GM18507 (cell line): ENCODE measurements at places on chromosomes 7 and 10.

DNA sequence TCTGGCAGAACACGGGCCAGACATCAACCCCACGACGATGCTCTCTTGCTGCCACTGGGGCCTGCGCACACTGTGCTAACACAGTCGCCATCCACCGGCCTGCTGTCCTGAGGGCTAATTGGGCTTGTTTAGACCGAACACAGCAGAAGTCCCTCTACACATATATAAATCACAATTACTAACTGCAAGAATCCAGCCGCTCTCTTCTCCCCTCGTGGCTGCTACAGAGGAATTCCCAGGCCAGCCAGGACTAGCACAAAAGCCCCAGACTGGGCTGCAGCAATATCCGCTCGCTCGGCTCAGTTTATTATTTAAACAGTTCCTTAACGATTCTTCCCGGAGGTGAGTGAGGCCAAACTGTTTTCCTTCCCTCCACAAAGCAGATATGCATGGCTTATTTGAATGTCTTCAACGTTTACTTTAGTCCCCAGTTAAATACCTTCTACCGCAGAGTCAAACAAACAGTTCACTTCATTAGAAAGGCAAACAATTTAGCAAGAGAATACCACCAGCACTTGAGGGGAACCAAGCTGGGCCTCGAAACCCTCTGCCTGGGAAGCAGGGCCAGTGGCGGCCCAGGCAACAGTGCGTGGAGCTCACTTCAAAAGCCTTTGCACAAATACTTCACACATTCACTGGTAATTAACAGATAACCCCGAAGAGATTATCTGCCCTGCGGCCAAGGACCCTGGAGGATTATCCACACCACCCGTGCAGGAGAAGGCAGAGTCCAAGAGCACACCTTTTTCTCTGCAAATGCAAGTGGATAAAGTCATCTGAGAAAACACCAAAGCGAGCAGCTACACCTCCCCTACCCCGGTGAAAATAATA is 145.3 kb downstream of the GLI3 start:
- no peak for DNase-seq

DNA sequence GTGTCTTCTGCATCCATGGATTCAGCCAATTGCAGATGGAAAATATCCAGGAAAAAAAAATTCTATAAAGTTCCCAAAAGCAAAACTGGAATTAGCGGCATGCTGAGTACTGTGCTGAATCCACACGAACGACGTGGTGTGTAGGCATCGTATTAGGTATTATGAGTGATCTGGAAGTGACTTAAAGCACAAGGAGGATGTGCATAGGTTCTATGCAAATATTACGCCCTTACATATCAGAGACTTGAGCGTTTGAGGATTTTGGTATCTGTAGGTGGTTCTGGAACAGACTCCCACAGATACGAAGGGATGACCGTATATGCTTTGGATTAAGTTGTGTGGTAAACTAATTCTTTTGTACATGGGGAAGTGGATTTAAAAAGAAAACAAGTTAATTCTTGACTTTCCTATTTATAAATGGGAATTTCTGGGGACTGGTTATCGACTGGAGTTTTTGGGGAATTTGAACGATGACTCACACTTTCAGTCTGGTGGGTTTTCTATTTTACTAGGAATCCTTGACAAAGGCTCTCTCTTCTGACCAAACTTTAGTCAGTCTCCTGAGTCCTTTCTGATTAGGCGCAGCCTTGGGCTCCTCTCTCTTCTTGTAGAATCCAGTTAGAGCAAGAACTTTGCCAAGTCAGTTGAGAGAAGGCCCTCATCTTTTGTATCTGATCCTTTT is 5.4 kb upstream of the NUB1 start:
- DNase-seq, result no peak

DNA sequence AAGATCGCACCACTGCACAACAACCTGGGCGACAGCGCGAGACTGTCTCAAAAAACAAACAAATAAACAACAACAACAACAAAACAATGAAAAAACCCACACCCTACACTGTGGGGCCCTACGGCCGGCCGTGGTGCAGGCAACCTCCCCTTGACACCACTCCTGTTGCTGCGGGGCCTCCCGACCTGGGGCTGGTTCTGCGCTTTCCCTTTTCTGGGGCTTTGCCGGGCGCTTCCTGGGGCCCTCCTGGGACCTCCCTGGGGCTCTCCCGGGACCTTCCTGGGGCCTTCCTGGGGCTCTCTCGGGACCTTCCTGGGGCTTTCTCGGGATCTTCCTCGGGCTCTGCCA is 46.6 kb downstream of the INSIG1 start:
- no peak for DNase-seq

GRCh38 chr7:98930921-98931320 is 52.6 kb downstream of the TRRAP start:
- peak; percentile 17 for DNase-seq

GRCh38 chr10:121999301-121999700 is 10.3 kb downstream of the TACC2 start:
- no peak for DNase-seq

- DNase-seq, result peak; percentile 73
Observed at GRCh38 chr7:5532536-5533335, 109.1 kb upstream of the TNRC18 start.

- DNase-seq, result no peak
Observed at GRCh38 chr7:80665526-80665925, 27.1 kb downstream of the CD36 start.

DNA sequence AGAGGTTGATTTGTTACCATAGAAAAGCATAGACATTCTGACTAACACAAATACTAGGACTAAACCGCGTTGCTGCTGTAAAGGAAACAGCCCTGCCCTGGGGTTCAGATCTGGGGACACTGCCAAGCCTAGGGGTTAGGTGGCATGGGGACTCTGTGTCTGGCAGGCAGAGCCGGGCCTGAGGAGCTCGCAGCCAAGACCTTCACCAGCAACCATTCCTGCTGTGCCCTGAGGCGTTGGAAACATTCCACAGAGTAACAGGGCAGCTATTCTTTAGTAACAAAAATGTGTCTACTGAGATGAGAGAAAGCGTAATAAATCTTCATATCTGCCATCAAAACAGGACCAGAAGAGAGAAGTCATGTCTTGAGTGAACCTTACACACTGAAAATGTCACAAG is 280.5 kb downstream of the POM121L12 start:
- no peak for DNase-seq

- DNase-seq, result no peak
Observed at GRCh38 chr7:128164061-128164954, 76.8 kb upstream of the LEP start.

DNA sequence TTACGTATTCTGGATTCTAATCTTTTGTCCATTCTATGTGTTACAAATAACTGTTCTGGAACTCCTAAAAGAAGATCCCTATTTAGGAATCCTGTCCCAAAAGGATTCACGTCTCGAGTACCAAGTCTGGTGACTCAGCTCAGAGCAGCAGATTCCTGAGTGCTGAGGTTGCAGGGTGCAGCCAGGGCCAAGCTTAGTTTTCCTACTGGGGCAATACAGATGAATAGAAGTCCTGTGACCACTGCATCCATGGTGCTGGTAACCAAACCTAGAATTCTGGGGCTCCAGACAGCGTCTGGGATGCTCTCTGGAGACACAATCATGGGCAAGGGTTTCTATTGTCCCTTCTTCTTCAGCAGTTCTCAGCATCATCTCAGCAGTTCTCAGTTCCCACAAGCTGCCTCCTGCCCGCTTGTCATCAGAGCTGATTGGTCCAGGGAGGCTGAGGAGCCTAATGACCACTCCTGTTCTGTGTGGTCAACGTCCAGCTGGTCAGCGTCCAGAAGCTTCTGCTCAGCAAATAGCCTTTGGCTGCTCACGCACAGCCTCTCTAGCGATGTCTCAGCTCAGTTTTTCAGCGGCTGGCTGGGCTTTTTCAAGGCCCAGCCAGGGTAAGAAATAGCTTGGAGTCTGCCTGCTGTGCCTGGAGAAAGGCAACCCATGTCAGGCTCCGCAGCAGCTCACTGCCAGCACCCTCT is 50.4 kb upstream of the C7orf33 start:
- no peak for DNase-seq

- DNase-seq, result no peak
Observed at GRCh38 chr7:154765118-154765517, 237.8 kb downstream of the PAXIP1 start.

- DNase-seq, result no peak
Observed at GRCh38 chr10:94613-95012, 40.6 kb upstream of the ZMYND11 start.

DNA sequence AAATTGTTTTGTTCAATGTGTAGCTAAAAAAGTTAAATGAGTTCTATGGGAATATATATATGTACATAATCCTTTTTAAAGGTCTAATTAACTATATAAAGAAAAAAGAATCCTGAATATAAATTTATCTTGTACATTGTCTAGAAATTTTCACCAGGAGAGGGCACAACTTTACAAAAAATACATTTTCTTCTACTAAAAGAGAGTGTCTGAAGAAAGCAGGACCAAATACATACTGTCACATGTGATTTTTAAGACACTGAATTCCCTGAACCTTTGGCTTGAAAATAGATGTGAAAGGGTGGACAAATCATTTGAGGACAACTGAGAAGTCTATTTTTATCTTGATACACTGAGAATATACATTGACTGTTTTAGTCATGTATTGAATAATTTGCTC is 204.3 kb downstream of the DGKB start:
- no peak for DNase-seq

GRCh38 chr10:34528320-34528719 is 286.8 kb downstream of the PARD3 start:
- no peak for DNase-seq

DNA sequence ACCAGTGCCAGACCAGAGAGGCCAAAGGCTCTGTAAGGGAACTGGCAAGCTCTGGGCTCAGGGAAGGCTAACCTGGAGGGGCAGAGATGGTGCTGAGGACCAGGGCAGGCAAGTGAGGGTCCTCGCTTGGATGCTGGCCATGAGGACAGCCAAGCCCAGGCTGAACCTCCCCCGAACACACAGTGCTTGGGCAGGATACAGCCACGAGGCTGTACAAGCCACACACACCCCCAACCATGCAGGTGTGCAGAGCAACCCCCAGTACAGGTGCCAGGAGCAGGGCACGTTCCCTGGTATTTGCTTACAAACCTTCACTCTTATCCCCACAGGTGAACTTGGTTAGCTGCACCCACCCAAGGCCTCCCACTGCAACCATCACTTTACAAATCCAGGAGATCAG is 185.7 kb downstream of the GRID1 start:
- no peak for DNase-seq

DNA sequence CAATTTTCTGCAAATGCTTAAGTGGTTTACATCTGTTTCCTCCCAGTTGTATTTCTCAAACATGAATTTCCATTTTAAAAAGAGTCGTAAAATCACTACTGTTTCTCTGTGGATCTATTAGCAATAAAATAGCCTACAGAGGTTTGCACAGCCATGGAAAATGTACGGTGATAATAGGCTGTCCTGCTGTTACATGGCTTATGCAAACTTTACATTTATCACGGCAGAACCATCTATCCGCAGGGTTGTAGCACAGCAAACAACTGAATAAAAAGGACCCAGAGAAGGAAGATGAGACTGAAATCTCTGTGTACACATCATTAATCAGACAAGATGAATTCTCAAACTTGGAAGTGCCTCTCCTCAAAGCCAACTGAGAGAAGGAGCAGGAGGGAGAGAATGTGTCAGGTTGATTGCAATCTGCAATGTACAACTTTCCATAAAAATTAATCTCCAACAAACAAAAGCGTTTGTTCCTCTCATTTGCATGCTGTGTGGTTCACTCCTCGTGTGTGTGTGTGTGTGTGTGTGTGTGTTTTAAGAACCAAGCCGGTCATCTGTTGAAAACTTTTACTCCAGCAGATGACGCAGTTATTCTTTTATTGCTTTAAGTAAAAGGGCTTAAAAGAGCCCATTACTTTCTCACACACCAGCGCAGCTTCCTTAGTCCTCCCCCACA is 279.3 kb downstream of the SKAP2 start:
- no peak for DNase-seq

GRCh38 chr7:28096713-28097112 is 83.9 kb downstream of the JAZF1 start:
- peak; percentile 36 for DNase-seq

- DNase-seq, result no peak
Observed at GRCh38 chr10:27801171-27801785, 55.7 kb upstream of the MKX start.

DNA sequence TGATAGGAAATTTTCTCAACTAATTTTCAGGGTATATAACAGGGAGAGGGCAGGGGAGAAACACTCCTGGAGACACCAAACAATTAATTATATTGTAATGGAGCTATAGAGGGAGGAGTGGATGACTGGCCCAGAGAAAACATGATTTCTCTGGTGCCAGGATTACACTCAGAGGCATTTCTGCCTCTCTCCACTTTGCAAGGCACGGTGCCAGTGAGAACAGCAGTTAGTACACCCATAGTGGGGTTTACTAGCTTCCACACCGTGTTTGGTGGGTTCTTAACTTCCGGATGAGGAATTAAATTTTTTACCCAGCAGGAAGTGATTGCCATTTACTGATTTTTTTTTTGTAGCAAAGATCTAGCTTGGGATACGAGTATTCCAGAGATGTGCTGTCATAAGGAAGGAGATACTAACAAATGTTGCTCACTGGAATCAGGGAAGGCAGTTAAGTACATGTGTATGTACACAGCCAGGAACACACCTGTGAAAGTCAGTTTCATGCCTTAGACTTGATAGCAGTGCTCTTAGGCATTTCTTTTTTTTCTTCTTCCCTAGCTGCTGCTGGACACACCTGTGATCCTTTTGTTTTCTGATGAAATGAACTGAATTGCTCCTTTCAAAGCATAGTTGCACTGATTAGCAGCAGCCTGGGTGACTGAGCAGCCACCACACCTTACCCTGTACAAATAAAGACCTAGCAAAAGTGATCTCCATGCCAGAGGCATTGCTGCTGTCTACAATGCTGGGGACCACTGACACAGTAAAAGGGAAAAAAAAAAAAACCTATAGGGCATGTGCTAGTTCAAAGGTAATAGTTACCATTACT is 58.1 kb downstream of the POLL start:
- no peak for DNase-seq

GRCh38 chr7:93858857-93859256 is 31.7 kb downstream of the TFPI2 start:
- no peak for DNase-seq

- DNase-seq, result no peak
Observed at GRCh38 chr10:77727481-77727880, 89.9 kb upstream of the KCNMA1 start.

- no peak for DNase-seq
Observed at GRCh38 chr7:143040209-143040715, 11.9 kb upstream of the OR6V1 start.
